Heart right ventricle (tissue), 16 donors: ENCODE measurements at places on chromosomes 11 and 22. TPM values are rescaled to one million over a fixed set of nuclear protein-coding genes. Genes with fewer than 3 reads are reported as not detected.

GRCh38 chr11:87722756-87723565 is 452.3 kb downstream of the RAB38 start:
- no peak for DNase-seq

CENPM gene
- total RNA-seq = 3.5 TPM

DNA sequence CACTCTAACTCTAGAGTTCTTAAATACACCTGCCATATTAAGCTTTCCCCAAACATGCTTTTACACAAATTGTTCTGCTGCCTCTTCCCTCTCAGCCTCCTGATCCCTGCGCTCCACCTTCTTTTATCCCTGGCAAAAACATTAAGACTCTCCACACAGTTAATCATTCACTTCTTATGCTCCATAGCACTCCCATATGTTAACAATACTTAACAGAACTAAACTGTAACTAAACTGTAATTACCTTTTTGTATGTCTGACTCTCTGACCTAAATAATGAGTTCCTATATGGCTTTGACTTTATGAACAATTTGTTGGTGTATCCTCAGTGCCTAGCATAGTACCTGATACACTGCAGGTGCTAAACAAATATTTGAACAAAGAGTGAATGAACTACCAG is 71.8 kb downstream of the BTBD10 start:
- DNase-seq = no peak

MUC6 gene
- not detected for total RNA-seq

HSPB2 gene
- total RNA-seq = 18.9 TPM

GRCh38 chr11:124442442-124442841 is 3.1 kb downstream of the OR8B8 start:
- no peak for DNase-seq

C11orf86 gene
- total RNA-seq = not detected

DNA sequence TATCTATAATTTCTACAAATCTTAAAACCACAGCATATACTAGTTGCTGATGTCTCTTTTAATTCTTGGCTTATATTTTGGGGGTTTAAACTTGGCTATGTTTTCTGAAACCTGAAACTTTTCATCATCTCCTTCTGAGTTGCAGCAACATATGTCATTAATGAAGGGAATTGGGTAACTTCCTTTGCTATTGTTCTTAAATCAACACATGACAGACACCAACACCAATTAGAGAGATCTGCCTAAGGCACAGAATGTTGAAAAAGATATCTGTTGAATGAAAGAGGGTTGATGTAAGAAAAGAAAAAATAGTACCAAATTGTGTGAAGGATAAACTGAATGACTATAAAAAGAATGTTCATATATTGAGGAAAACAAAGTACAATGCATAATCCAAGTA is 10.3 kb upstream of the GAS2 start:
- no peak for DNase-seq

DNA sequence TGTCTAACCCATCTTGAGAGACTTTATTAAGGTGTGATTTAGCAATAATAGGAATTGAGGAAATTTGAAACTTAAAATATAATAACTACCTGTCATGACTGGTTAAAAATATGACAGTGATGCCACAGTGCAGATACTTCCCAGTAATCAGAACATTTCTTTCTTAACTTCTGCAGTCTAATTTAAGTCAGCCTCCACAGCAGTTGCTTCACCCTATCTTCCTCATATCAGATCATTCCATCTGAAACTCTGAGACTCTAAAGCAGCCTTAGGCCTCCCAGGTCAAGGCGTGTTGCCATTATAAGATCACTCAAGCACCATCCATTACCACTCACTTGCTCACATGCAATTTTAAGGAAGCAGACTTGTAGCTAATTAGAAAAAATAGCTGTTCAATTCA is 302.2 kb downstream of the AASDHPPT start:
- no peak for DNase-seq

TRIM49C gene
- not detected for total RNA-seq
